ENCODE measurements at places on chromosomes 7 and 10. TPM values are rescaled to one million over a fixed set of nuclear protein-coding genes. Genes with fewer than 3 reads are reported as not detected.
A peak's percentile ranks its signal among the peaks of the same experiment; 100 is the strongest.

SLC18A2 gene
- total RNA-seq: not detected

GIMAP6 gene
- 35.8 TPM for total RNA-seq

CYP26C1 gene
- total RNA-seq: 0.07 TPM

NPTX2 gene
- not detected for total RNA-seq

HMX2 gene
- not detected for total RNA-seq

FKBP14 gene
- total RNA-seq: 8.2 TPM

DENND2A gene
- total RNA-seq: not detected

MDFIC gene
- 172 TPM for total RNA-seq

MUC3A gene
- not detected for total RNA-seq

DNA sequence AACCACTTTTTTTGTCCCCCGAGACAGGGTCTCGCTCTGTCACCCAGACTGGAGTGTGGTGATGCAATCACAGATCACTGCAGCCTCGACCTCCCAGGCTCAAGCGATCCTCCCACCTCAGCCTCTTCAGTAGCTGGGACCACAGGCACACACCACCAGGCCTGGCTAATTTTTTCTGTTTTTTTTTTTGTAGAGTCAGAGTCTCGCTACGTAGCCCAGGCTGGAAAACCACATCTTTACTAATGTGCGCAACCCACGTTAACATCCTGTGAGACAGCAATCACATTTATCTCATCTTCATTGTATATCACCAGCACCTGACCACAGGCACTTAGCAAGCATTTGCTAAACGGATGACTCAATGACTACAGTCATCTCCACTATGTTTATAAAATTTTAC is 77.8 kb upstream of the ATP6V0A4 start:
- H3K4me3 ChIP-seq: no peak overlapping the region
- DNase-seq: peak; percentile 92
- peaks cover 10% of the 10 kb centered on the region for H3K27me3 ChIP-seq
- peak overlapping the region; percentile 46 for H3K27ac ChIP-seq

GRCh38 chr10:4033341-4033896 is 248.4 kb upstream of the KLF6 start:
- H3K4me1 ChIP-seq: peaks cover 36% of the 10 kb centered on the region
- H3K36me3 ChIP-seq: peaks cover 6% of the 10 kb centered on the region
- peak; percentile 78 for DNase-seq
- peak overlapping the region; percentile 73 for H3K4me3 ChIP-seq

GRCh38 chr7:273327-273726 is 16.6 kb upstream of the FOXL3 start:
- H3K36me3 ChIP-seq: no peaks in the 10 kb centered on the region
- no peaks in the 10 kb centered on the region for H3K27me3 ChIP-seq
- H3K27ac ChIP-seq: no peak overlapping the region
- no peaks in the 10 kb centered on the region for H3K4me1 ChIP-seq
- H3K4me3 ChIP-seq: no peak overlapping the region
- DNase-seq: no peak

GRCh38 chr10:110074758-110075671 is 67.2 kb downstream of the ADD3 start:
- H3K4me3 ChIP-seq: peak overlapping the region; percentile 62
- H3K36me3 ChIP-seq: peaks cover 4% of the 10 kb centered on the region
- H3K27me3 ChIP-seq: no peaks in the 10 kb centered on the region
- DNase-seq: no peak
- H3K27ac ChIP-seq: peak overlapping the region; percentile 73

- no peak overlapping the region for H3K27ac ChIP-seq
- no peaks in the 10 kb centered on the region for H3K27me3 ChIP-seq
- peaks cover 7% of the 10 kb centered on the region for H3K36me3 ChIP-seq
- H3K4me3 ChIP-seq: no peak overlapping the region
- no peaks in the 10 kb centered on the region for H3K4me1 ChIP-seq
These were observed 214.8 kb upstream of the PLXNA4 start for GRCh38 chr7:132791036-132791435.

DNA sequence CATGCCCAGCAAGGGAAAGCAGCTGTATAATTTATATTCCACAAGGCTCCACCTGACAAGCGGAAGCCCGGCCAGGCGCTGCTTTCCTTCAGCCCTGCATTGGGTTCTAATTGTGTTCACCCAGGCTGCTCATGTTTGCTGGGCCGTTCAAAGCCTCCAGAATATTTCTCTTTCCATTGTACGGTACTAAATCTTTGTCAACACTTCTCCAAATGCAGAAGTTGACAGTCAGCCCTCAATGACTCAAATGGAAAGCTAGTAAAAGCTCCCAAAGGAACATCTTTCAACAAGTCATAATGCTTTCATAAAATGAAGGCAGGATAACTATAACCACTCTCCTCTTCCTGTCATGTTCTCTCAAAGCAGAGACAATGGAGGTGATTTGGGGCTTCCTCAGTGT is 17.8 kb upstream of the CPXM2 start:
- DNase-seq: no peak
- H3K27me3 ChIP-seq: no peaks in the 10 kb centered on the region
- no peaks in the 10 kb centered on the region for H3K4me1 ChIP-seq

- no peaks in the 10 kb centered on the region for H3K27me3 ChIP-seq
- H3K4me1 ChIP-seq: peaks cover 55% of the 10 kb centered on the region
- peak; percentile 84 for DNase-seq
These were observed 238.9 kb downstream of the CAMK1D start for GRCh38 chr10:12588091-12588860.

DNA sequence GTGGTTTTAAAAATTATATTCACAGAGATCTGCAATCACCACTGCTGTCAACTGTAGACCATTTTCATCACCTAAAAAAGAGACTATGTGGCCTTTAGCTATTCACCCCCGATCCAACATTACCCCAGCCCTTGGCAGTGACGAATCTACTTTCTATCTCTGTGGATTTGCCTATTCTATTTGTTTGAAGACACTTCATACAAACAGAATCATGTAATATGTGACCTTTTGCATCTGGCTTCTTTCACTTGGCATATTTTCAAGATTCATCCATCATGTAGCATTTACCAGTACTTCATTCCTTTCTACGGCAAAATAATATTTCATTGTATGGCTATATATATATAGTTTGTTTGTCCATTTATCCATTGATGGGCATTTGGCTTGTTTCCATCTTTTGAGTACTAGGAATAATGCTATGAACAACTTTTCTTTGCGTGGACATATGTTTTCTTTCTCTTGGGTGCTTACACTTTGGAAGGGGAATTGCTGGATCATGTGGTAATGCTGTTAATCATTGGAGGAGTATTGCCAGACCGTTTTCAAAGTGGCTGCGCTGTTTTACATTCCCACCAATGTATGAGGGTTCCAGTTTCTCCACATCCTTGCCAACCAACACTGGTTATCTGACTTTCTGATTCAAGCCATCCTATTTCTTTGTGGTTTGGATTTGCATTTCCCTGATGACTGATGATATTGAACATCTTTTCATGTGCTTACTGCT is 22.3 kb downstream of the ADAMTS14 start:
- H3K4me3 ChIP-seq: no peak overlapping the region
- no peaks in the 10 kb centered on the region for H3K4me1 ChIP-seq
- peaks cover 5% of the 10 kb centered on the region for H3K27me3 ChIP-seq
- no peak for DNase-seq
- H3K27ac ChIP-seq: no peak overlapping the region
- H3K36me3 ChIP-seq: no peaks in the 10 kb centered on the region

GRCh38 chr10:44352316-44353127 is 32.4 kb downstream of the CXCL12 start:
- peaks cover 2% of the 10 kb centered on the region for H3K27me3 ChIP-seq
- no peak for DNase-seq
- no peak overlapping the region for H3K27ac ChIP-seq
- H3K4me3 ChIP-seq: no peak overlapping the region
- H3K4me1 ChIP-seq: no peaks in the 10 kb centered on the region

GRCh38 chr7:27165996-27166530 is 726 bp upstream of the HOXA9 start:
- no peak overlapping the region for H3K4me3 ChIP-seq
- peaks cover 1% of the 10 kb centered on the region for H3K4me1 ChIP-seq
- H3K36me3 ChIP-seq: peaks cover 8% of the 10 kb centered on the region

DNA sequence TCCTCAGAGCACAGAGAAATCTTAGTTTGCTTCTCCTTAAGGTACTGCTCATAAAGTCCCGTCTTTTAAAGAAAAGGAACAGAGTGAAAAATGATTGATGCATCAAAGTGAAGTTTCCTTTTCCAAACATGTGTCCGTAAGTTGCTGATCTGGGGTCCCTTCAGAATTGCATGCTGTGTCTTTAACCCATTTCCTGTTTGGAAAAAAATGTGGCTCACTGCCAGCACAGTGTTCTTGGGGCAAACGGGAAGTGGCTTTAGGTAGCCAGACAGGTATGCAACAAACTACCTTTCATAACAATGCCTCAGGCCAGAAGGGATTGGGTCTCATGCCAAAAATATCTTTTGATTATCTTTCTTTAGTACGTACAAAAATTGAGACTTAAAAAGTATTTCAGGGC is 50.9 kb downstream of the TFAM start:
- no peak overlapping the region for H3K4me3 ChIP-seq
- no peaks in the 10 kb centered on the region for H3K36me3 ChIP-seq
- H3K4me1 ChIP-seq: peaks cover 10% of the 10 kb centered on the region
- no peak overlapping the region for H3K27ac ChIP-seq

- no peaks in the 10 kb centered on the region for H3K27me3 ChIP-seq
- DNase-seq: no peak
- H3K36me3 ChIP-seq: peaks cover 3% of the 10 kb centered on the region
- H3K4me3 ChIP-seq: no peak overlapping the region
These were observed 32.9 kb downstream of the TMEM168 start for GRCh38 chr7:112757337-112757736.

DNA sequence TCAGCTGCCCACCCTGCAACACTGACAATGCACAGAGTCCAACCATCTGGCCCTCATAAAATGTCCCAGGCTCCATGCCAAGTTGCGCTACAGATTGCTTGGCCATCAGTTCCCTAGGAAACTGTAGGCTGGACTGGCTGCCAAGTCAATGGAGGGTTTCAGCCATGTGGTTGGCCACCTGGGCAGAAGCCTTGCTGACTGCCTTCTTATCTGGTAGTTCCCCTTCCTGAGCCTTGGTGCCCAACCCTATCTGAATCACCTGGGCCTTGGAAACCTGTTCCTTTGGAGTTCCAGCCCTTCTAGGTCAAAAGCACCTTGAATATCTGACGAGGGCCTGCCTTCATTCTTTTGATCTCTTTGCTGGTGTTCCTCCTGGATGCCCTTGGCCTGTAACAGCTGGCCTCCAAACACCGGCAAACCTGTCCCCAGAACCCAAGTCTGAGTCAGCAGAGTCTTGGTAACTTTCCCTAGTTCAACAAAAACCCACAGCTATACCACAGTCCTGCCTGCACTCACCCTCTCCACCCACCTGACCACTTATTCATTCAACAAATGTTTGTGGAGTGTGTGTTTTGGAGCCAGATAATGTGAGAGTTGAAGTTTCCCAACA is 37.4 kb upstream of the KDM7A start:
- peak overlapping the region; percentile 69 for H3K27ac ChIP-seq
- H3K27me3 ChIP-seq: no peaks in the 10 kb centered on the region
- peak overlapping the region; percentile 2 for H3K4me3 ChIP-seq
- peaks cover 2% of the 10 kb centered on the region for H3K36me3 ChIP-seq
- peak; percentile 68 for DNase-seq

GRCh38 chr10:20659225-20659624 is 237.9 kb downstream of the NEBL start:
- no peaks in the 10 kb centered on the region for H3K4me1 ChIP-seq
- H3K36me3 ChIP-seq: no peaks in the 10 kb centered on the region
- no peak overlapping the region for H3K27ac ChIP-seq
- H3K27me3 ChIP-seq: no peaks in the 10 kb centered on the region

- no peak overlapping the region for H3K4me3 ChIP-seq
- no peak overlapping the region for H3K27ac ChIP-seq
- no peaks in the 10 kb centered on the region for H3K27me3 ChIP-seq
- H3K4me1 ChIP-seq: peaks cover 41% of the 10 kb centered on the region
- peaks cover 37% of the 10 kb centered on the region for H3K36me3 ChIP-seq
- no peak for DNase-seq
These were observed 24.3 kb downstream of the GRK5 start for GRCh38 chr10:119231654-119232053.

- H3K27me3 ChIP-seq: peaks cover 62% of the 10 kb centered on the region
- H3K27ac ChIP-seq: no peak overlapping the region
- peak overlapping the region; percentile 45 for H3K4me3 ChIP-seq
- no peak for DNase-seq
These were observed 814 bp downstream of the MEST start for GRCh38 chr7:130492523-130493274.

DNA sequence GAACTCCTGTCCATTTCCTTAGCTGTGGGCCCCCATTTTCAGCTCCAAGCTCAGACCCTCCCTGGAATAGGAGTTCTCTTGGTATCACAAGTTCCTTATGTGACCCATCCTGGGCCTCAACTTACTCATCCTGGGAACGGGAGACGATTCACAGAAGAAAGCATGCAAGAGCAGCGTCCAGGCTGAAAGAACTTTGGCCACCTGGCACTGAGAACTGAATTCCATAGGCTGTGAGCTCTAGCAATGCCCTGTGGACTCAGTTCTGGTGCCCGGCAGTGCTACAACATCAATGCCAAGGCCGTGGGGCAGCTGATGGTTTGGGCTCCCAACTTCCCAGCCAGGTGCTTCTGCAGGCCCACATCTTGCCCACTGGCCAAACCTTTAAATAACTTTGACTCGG is 3.9 kb upstream of the CUEDC2 start:
- H3K27me3 ChIP-seq: no peaks in the 10 kb centered on the region
- H3K4me1 ChIP-seq: peaks cover 52% of the 10 kb centered on the region
- H3K27ac ChIP-seq: peak overlapping the region; percentile 91
- H3K4me3 ChIP-seq: peak overlapping the region; percentile 94

DNA sequence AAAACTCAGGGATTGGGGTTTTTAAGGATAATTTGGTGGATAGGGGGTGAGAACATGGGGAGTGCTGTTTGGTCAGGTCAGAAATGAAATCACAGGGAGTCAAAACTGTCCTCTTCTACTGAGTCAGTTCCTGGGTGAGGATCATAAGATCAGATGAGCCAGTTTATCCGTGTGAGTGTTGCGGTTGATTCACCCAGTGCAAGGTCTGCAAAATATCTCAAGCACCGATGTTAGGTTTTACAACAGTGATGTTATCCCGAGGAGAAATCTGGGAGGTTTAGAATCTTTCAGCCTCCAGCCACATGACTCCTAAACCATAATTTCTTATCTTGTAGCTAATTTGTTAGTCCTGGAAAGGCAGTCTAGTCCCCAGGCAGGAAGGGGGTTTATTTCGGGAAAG is 31.7 kb upstream of the AGR2 start:
- H3K36me3 ChIP-seq: no peaks in the 10 kb centered on the region
- no peaks in the 10 kb centered on the region for H3K4me1 ChIP-seq
- no peak for DNase-seq
- peaks cover 10% of the 10 kb centered on the region for H3K27me3 ChIP-seq
- no peak overlapping the region for H3K4me3 ChIP-seq
- no peak overlapping the region for H3K27ac ChIP-seq

- H3K4me1 ChIP-seq: no peaks in the 10 kb centered on the region
- no peak for DNase-seq
- no peaks in the 10 kb centered on the region for H3K36me3 ChIP-seq
- H3K27ac ChIP-seq: no peak overlapping the region
These were observed 63.6 kb upstream of the IGFBP3 start for GRCh38 chr7:45984386-45985295.

All from activated CD4-positive, alpha-beta T cell treated with anti-CD3 and anti-CD28 coated beads, Interleukin-2, amount 10 ng/mL, durations not matched to agents 24 days and 14 days (primary cell).